Kidney epithelial cell (primary cell): ENCODE measurements at places on chromosomes 5 and 9. TPM values are rescaled to one million over a fixed set of nuclear protein-coding genes. Genes with fewer than 3 reads are reported as not detected.

MEIKIN gene
- not detected in 2 replicates for total RNA-seq

DNA sequence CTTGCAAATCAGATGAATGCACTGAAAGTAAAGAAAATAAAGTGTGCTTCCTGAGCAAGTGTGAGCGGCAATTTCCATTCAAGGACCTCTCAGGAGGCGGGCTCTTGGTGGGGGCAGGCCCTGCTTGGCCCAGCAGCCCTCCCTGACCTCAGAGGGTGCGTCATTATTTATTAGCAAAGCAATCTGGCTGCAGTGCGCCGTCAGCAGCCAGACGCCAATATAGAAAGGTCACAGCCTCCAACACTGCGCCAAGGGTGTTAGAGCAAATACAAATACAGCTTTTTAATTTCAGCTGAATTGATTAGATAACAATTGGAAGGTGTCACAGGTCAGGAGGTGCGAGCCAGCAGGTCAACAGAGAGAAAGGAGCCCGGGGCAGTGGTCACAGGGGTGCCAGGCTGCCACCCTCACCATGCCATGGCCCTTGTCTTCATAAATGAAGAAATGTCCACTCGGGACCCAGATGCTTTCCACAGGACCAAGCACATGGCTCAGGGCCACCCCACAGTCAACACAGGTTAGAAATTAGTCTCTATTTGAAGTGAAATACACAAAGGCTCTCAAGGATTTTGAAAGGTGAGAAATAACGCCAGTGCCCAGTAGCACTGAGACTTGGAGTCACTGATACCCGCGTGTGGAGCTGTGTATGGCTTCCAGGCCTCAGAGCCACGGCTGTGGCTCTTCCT is 309.8 kb downstream of the IRX2 start:
- no peak for DNase-seq

DNA sequence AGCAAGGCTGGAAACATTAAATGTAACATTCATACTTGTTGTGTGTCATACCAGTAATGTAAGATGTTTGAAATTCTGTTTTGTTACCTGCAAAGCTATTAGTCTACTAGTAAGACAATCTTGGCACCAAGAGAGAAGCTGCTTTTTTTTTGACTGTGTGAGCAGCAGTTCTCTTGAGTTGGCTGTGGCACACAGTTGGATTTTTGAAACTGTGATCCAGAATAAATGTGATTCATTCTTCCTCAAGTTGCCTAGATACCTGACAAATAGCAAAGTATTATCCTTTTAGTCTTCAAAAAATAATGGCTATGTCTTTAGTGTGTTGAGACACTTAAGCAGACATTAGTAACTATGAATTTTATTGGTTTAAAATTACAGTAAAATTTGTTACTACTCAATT is 57.2 kb upstream of the HAPLN1 start:
- no peak for DNase-seq

DNA sequence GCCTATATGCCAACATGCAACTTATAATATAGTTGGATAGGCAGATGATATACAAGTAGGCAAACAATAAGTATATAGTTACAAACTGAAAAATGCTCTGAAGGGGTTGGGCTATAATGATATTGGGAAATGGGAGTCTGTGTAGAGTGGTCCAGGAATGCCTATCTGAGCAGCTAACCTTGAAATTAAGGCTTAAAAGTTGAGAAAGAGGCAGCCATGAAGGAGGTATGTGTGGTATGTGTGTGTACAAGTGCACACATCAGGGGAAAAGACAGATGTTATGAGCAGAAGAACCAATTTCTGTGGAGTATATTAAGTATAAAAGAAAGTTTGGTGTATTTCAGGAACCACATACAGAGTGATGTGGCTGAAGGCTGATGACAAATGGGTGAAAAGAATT is 154.9 kb upstream of the PAPPA start:
- no peak for DNase-seq
